CD4-positive, alpha-beta memory T cell (primary cell): ENCODE measurements at places on chromosomes 12 and 14.
A peak's percentile ranks its signal among the peaks of the same experiment; 100 is the strongest.

DNA sequence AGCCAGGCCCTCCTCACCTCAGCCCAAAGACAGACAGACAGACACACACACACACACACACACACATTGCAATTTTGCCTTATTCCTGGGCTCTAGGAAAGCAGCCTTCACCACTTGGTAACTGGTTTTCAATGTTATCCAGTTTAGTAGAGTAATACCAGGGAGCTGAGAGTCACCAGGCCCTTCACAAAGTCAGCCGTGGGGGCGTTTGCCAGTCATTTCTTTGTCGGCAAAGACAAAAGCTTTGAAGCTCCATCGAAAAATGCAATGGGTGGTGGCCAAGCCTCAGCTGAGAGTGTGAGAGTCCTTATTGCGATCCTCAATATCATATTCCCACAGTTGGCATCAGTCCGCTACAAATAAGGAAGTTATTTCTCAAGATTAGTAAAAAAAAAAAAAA, 8.1 kb upstream of the KCNA5 start:
- DNase-seq = no peak

DNA sequence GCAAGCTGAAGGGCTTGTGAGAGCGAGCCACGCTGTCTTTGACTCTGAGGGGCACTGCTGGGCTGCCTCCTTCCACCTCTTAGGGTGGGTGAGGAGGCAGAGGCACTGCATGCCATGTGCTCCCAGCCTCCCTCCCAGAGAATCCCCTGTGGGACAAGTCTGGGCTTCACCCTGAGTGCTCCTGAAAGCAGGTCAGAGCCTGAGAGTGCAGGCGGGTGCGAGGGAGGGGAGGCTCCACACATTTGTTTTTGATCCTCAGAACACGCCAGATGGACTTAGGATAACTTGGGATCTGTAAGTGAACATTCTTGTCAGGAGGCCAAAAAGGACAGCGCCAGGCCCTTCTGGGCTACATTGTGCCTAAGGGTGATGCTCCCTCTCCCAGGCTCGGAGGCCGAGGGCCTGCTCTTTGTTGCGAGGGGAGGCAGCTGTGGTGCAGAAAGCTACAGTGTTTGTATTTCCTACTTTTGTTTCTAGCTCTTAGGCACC, 155.4 kb downstream of the TMX1 start:
- no peak for DNase-seq

GRCh38 chr12:90020014-90020413, 311.4 kb upstream of the ATP2B1 start:
- no peak for DNase-seq

- DNase-seq = no peak
These were observed 74.2 kb downstream of the RBM19 start for GRCh38 chr12:113891739-113892520.

DNA sequence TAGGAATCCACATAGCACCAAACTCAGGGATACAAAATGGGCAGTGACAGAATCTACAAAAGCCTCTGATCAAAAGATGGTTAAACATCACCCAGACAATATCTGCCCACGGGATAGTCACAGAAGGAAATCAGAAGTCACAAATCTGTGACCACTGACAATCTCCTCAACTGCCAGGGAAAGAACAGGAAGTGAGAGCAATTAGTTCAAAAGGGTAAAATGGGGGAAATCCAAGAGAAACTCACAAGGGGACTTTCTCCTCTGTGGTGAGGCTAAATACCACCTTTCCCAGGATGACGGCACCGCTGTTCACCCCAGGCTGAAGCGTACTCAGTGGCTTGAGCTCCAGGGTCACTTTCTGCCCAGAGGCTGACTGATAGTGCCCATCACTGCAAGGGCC, 10.7 kb downstream of the TTC5 start:
- DNase-seq = no peak

DNA sequence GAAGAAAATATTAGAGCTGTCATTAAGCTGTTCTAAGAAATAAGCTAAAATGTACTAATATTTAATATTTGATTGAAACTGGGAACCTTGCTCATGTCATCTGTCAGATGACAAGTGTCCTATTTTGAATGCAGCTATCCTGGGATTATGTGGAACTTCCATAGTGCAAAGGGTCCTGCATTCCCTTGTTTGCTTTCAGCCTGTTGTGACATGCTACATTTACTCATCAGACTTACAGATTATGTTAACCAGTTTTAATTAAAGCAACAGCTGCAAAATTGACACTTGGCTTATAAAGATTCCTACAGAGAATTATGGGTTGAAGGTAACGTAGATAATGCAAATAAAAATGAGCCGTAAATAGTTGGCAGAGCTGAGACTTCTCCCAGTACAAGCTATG, 458.4 kb upstream of the RGS6 start:
- DNase-seq = no peak

DNA sequence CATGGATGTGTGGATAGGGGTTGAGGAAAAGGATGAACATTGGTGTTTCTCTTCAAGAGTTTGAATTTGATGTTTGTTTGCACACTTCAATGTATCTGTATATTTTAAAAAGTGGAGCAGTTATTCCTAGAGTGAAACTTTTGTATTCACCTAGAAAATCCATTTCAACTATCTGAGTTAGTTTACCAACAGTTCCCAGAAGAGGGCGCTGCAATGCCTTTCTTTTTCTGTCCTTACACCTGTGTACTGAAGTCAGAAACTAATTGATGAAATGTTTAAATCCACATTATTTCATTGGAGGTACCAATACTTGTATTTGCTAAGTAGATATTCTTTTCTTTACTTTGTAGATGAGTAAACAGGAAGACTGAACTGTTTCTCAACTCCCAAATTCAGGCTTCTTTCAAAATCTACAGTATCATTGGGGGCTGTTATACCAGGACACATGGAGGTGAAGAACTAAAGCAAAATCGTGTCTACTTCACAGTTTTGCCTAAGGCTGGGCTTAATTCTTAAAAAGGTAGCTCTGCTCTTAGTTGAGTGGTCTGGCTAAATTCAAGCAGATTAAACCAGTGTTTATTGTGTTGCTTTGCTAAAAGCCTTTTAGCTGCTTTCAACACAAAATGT, 26.6 kb upstream of the KLRB1 start:
- peak; percentile 76 for DNase-seq

DNA sequence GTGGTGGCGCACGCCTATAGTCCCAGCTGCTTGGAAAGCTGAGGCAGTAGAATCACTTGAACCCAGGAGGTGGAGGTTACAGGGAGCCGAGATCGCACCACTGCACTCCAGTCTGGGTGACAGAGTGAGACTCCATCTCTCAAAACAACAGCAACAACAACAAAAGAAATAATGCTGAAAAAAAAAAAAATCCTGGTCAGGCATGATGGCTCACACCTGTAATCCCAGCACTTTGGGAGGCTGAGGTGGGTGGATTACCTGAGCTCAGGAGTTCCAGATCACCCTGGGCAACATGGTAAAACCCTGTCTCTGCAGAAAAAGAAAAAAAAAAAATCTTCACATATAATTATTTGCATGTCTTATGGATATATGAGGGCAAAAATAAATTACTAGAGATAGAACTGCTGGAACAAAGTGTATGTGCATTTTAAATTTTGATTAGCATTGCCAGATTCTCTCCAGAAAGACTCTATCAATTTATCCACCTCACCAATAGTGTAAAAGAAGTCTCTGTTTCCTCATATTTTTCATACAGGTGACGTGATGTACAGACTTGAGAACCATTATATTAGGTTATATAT, 75.4 kb downstream of the ATXN2 start:
- DNase-seq = no peak

DNA sequence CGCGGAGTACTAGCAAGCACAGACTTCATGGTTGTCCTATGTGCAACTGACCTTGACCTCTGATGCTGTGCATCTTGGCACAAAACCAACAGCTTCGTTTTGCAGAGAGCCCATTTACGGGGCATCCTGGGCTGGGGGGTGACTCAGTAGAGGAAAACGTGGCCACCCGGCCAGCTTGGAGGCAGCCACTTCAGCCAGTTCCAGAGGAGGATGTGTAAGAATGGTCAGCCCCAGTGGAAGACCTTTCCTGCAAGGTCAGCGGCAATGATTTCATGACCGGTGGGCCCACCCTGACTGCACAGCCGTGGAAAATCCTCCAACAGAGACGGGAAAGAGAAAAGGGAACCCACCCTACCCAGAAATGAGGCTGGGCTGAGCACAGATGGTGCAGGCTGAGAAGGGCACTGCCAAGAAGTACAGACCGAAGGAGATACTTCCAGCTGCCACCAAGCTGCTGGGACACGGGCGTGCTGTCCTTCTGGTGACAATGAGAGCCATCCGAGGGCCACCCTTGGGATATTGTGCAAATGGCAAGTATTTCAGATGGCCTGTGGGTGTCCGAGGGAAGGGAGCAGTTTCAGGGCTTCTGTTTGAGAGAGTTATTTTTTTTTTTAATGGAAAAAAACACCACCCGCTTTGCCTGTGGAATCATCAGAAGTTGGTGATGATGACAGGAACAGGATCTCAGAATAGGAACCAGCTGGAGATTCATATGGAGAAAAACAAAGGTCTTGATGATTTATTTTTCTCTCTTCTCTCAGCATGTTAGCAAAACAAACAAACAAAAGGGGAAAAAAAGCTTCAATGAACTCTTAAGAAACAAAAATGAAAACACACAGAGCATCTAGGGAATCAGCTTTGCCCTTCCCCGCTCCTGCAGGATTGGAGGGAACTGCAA, 120.2 kb upstream of the RFLNA start:
- no peak for DNase-seq

DNA sequence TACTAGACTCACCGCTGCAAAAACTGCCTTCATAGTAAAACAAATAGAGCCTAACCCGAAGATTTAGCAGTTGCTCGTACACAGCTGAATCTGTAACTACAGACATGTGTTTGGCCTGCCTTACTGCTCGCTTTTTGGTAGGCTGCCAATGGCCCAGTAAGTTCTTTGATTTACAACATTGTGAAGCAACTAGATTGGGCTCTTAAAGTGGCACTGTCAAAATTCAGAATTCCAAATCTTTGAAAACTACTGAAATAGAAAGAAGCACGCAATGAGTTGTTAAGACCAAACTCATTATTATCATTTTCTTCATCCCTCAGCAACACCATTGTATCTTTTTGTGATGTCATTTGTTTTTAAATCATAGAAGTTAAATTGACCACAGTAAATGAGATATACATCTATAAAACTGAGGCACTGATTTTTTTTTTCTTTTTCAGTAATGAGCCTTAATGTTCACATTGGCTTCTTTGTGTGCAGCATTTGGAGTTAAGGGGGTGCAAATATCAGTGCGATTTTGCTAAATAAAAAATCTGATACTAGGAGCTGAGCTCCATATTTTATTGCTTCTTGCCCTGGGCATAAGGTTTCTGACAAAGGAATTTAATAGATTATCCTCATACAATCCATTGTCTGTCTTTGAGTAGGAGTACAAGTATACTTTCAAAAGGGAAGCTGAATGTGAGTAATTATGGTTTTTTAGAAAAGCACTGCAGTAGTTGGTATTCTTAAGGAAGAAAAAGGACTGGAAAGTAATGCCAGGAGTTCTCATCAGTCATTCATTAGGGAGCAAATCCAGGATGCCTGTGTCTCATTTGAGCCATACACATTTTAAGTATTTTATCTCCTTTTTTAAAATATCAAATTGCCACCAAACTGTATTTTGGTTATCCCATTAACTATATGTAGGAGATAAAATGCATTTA, 138.5 kb downstream of the KICS2 start:
- DNase-seq = no peak

DNA sequence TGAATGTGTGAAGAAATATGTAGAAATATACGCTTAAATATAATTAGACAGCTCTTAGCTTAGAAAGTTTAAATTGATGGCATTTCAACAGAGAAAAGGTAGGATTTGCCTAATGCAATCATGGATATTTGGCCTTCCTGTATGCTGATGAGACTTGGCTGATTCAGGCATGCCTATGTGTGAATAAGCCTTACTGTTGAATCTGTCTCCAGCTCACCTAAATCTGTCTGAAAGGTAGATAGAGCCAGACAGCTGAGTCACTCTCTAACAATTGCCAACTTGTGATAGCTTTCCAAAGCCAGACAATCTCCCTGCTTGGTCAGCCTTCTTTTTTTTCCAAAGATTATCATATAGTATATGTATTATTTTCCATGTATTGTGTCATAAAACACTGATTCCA, 92.8 kb upstream of the FLRT2 start:
- DNase-seq = no peak

DNA sequence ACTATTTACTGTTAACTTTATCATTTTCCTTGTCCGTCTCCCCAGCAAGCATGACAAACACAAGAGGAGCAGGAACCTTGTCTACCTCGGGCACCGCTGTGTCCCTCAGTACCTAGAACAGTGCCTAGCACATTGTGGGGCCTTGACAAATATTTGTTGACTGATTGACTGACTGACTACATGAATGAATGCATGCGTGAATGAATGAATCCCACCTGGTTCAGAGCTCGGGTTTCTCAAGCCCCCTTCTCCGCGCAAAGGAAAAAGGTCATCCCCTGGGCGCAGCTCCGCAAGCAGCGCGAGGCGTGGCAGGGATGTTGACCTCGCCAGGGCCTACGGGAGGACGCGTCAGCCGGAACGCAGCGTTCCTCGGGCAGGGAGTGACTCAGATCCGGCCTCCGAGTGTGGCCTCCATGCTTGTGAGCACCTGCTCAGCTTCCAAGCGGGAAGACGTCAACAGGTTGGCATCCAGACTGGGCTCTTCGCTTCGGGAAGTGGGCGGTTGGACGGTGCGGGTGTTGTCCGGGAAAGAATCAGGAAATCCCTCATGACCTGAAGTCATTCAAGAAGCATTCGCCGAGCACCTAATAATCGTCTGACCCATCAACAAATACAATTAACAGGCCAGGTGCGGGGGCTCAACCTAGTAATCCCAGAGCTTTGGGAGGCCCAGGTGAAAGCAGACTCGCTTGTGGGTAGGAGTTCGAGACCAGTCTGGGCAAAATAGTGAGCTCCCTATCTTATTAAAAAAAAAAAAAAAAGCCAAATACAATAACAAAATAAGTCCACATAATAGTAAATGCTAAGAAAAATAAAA, 13.9 kb upstream of the UBC start:
- DNase-seq = no peak
